ENCODE measurements at places on chromosomes 12 and 14. TPM values are rescaled to one million over a fixed set of nuclear protein-coding genes. Genes with fewer than 3 reads are reported as not detected.

GRCh38 chr12:116287842-116288301, 10.4 kb upstream of the MED13L start:
- no peak for DNase-seq

DNA sequence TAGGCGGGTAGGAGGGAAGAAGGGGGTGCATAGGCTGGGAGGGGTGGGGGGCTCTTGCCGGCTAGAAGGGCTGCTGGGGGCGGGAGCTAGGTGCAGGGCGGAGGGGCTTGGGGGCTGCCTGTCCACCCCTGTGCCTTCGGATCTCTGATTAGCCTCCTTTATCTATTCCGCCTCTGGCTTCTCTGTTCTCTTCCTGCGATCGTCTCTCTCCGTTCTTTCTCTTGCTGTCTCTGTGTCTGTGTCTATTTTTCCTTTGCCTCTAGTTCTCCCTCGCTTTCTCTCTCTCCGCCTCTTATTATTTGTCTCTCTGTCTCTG, 166.7 kb upstream of the LHX5 start:
- DNase-seq, result no peak

- no peak for DNase-seq
Observed at GRCh38 chr14:91063119-91063518, 2.7 kb upstream of the RPS6KA5 start.

GRCh38 chr12:87802721-87803011, 226.5 kb downstream of the C12orf50 start:
- DNase-seq, result no peak

- DNase-seq, result no peak
Observed at GRCh38 chr14:29462321-29462720, 465.3 kb downstream of the PRKD1 start.

- DNase-seq, result no peak
Observed at GRCh38 chr14:66939409-66939808, 249.8 kb upstream of the GARIN2 start.

DNA sequence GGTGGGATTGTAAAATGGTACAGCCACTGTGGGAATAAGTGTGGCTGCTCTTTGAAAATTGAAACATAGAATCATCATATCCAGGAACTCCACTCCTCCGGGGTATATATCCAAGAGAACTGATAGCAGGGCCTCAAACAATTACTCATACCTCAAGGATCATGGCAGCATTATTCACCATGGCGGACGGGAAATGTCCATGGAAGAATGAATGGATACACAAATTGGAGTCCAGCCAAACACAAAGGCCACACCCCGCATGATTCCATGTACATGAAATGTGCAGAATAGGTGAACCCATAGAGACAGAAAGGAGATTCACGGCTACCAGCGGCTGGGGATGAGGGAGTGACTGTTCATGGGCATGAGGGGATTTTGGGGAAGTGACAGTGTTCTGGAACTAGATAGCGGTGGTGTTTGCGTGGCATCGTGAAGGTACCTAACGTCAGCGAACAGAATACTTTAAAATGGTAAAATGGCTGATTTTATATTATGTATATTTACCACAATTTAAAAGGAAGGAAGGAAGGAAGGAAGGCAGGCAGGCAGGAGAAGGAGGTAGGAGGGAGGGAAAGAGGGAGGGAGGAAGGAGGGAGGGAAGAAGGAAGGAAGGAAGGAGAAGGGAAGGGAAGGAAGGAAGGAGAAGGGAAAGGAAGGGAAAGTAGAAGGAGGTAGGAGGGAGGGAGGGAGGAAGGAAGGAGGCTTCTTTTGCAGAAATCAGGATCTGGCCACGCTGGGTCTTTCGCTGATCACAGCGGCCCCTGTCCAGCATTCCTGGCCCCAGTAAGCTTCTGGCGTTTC, 14.1 kb upstream of the NCOR2 start:
- DNase-seq, result no peak

GRCh38 chr12:66258011-66258410, 44.3 kb upstream of the HELB start:
- no peak for DNase-seq

GRCh38 chr14:64928239-64929013, 14.1 kb downstream of the GPX2 start:
- DNase-seq, result no peak

DNA sequence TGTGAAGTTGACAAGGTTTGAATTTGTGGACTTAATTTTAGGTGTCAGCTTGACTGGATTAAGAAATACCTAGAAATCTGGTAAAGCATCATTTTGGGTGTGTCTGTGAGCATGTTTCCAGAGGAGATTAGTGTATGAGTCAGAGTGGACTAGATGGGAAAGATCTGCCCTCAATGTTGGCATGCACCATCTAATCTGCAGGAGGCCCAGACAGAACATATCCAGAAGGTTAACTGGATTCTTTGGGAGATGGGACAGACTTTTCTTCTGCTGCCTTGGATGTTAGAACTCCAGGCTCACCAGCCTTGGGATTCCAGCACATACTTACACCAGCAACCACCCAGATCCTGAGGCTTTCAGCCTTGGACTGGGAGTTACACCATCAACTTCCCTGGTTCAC, 14.1 kb downstream of the SGPP1 start:
- no peak for DNase-seq

GRCh38 chr14:74299061-74299545, 3.6 kb downstream of the ABCD4 start:
- DNase-seq, result no peak

GRCh38 chr12:124510301-124510970, 57.0 kb downstream of the NCOR2 start:
- no peak for DNase-seq

DNA sequence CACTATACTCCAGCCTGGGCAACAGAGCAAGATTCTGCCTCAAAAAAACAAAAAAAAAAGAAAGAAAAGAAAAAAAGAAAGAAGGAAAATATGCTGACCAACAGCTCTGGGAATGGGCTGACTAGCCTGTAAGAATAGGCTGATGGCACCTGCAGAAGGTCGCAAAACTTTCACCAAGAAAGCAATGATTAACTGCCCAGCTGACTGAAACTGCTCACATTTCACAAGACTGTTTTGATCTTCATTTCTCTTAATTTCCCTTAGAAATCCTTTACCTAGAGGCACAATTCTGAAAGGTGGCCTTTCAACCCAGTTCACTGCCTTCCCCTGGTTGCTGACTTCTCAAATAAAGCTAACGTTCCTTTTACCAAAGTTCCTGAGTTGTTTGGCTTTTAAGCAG, 12.4 kb downstream of the BEST3 start:
- no peak for DNase-seq

- DNase-seq, result no peak
Observed at GRCh38 chr12:46378530-46378929, 6.0 kb upstream of the SLC38A2 start.

DNA sequence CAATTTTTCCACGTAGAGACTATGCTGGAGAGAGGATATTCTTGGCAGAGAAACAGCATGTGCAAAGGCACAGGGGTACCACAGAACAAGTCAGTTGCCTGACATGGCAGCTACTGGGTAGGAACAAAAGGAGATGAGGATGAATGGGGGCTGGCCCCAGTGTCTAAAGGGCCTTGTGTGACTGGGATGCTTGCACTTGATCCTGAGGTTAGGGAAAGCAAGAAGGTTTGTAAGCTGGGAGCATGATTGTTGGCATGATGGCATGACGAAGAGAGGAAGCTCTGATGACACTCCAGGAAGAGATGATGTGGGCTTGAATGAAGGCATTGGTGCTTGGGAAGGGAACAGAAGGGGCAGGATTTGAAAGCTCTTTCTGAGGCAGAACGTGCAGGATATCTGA, 139.1 kb downstream of the ZFP36L1 start:
- DNase-seq, result no peak

GRCh38 chr14:106850913-106851825, 1324.8 kb downstream of the TMEM121 start:
- DNase-seq, result no peak

- no peak for DNase-seq
Observed at GRCh38 chr12:80697270-80697887, 10.1 kb upstream of the MYF6 start.

GRCh38 chr14:101635749-101636560, 74.7 kb downstream of the DIO3 start:
- DNase-seq, result no peak

- DNase-seq, result peak; percentile 43
Observed at GRCh38 chr14:103736546-103737431, 21.2 kb downstream of the ZFYVE21 start.

- DNase-seq, result peak; percentile 70
Observed at GRCh38 chr12:3803865-3804472, 51.1 kb upstream of the CRACR2A start.

DNA sequence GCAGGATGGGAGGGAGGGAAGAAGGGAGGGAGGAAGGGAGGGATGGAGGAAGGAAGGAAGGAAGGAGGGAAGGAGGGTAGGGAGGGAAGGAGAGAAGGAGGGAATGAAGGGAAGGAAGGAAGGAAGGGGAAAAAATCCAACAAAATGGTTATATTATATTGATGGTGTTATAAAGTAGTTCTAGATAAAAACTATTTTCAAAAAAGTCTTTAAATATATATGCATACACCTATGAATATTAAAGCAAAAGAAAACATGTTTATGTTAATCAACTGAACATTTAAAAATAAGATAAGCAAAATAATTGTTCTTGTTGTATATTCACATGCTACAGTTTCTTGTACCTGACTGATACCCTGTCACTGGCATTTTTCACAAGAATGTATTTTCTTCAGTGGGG, 1.9 kb downstream of the BDKRB1 start:
- DNase-seq, result no peak

DNA sequence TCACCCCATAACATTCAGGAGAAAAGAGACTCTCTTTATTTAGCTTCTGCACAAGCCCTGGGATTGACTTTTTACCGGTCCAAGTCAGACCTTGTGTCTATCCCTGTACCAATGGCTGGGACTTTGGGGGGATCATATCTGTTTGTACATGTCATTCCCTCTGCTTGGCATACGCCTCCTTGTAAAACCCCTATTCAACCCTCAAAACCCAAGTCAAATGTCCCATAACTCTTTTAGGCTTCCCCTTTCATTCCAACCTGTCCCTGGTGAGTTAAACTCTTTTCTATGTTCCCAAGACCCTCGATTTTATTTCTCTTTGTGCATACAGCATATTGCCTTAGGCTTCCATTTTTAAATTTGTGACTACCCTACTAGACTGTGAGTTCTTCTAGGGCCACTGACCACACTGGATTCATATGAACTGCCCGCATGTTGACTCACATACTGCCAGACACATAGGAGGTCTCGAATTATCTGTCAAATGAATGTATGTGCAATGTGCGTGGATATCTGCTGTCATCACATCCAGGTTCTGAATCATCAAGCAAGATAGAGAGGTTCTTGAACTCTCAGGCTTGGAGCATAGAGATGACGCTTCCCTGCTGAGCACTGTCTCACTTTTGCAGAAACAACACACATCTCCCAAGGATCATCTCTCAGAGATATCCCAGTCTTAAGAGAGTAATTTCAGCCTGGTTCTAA, 548.6 kb upstream of the TBX3 start:
- DNase-seq, result no peak

GRCh38 chr12:124767066-124767821, 96.4 kb downstream of the SCARB1 start:
- peak; percentile 93 for DNase-seq

GRCh38 chr14:83287300-83287699, 1753.6 kb upstream of the SEL1L start:
- no peak for DNase-seq

GRCh38 chr12:106632797-106633450, 50.1 kb downstream of the RFX4 start:
- no peak for DNase-seq

- DNase-seq, result no peak
Observed at GRCh38 chr12:52160200-52160599, 31.6 kb downstream of the KRT80 start.

DNA sequence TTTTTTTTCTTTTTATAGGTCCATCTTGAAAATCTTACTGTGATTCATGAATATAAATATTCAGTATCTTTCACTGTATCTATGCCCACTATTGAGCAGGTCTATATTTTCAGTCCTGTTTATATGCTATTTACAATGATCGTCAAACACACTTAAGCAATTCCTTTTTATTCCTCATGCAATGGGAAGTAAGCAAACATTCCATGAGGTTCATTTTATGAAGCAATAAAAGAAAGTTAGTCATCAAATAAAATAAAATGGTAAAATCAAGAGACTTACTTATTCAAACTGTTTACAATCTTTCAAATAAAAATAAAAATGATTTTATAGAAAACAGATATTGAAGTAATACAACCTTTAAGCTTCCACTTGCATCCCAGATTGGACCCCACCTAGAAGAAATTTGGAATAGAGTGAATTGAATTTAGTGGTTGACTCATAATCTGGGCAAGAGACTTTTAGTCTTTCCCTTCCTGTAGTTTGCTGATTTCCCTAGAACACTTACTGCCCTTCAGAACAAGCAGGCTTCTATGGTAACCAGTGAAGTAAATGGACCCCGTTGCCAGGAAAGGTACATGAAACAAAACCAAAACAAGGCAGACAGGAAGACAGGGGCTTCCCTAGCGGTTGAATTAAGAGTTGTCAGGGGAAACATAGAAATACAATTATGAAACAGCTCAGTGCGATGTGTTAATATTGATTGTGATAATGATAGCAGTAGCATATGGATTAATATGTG, 241.0 kb upstream of the ATP2B1 start:
- DNase-seq, result no peak

DNA sequence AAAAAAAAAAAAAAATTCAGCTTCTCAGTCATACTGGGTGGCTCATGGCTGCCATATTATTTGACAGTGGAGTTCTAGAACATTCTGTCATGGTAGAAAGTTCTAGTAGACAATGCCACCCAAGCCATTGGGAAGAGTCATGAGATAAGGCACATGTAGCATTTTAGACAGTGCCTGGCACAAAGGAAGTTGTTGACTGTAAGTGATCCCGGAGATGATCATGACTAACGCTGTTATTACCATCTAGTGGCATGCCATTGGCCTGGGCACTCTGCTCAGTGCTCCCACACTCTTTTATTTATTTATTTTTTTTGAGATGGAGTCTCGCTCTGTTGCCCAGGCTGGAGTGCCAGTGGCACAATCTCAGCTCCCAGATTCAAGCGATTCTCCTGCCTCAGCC, 80.4 kb downstream of the FOXN4 start:
- DNase-seq, result no peak

MYH7 gene
- total RNA-seq, result 11,833 TPM

KRT83 gene
- not detected for total RNA-seq

KLRK1 gene
- 1.2 TPM for total RNA-seq

DTX1 gene
- total RNA-seq, result 3.7 TPM

AGAP2 gene
- total RNA-seq, result 7.8 TPM

OR11H12 gene
- total RNA-seq, result not detected

KRT3 gene
- not detected for total RNA-seq

KRT71 gene
- not detected for total RNA-seq

All from Right ventricle myocardium inferior (tissue), 1 donor.